ENCODE measurements at places on chromosomes 1 and 21.
A peak's percentile ranks its signal among the peaks of the same experiment; 100 is the strongest.

GRCh38 chr21:42395905-42396651, at the start of gene TMPRSS3:
Gene TMPRSS3, minus strand, starts transcription at chr21:42396052. Its CDS starts 635 bp downstream, at chr21:42395417.
- no peak for DNase-seq

- DNase-seq: no peak
These were observed 64.2 kb downstream of the FAM163A start for GRCh38 chr1:179807291-179807690.

DNA sequence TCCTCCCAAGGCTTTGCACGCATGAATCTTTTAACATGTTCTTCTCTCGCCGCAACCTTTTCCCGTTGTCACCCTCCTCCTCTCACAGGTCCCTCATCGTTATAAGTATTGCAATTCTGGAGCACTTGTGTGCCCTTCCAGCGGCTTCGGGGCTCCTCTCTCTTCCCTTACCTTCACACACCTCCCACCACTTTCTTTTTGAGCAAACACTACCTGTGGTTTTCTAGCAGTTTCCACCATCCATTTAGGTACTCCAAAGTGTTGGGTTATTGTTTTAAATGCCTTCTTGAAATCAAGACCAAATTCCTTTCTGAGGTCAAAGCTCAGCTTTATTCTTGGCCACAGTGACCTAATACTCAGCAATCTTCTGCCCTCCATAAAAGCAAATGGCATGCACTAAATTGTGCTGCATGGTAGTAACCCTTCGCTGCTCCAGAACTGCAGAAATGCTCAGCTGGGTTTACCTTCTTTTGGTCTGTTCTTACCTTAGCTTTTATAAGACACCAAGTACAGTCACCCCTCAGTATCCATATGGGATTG, 472.4 kb downstream of the SETD4 start:
- DNase-seq: no peak

DNA sequence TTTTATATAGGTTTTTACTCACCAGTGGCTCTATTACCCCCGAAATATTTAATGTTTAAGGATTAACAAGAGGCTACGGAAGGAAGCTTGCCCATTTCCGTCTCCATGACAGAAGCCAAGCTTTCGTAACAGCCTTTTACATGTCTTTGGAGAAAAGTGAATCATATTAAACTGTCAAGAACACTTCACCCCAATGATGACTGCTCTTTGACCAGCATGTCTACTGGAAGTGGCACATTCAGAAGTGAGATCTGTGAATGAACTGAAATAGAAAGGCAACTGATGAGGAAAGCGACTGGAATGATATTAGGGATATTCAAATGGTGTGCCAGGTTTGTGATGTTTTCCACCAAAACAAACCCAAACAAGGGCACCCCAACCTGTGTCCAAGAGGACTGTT, 8.5 kb upstream of the PRDM15 start:
- DNase-seq: no peak

- DNase-seq: no peak
These were observed 88.9 kb upstream of the NGF start for GRCh38 chr1:115426956-115427355.

GRCh38 chr1:30196872-30197638, 526.3 kb downstream of the MATN1 start:
- DNase-seq: no peak

- no peak for DNase-seq
These were observed 48.9 kb downstream of the SPATA46 start for GRCh38 chr1:162327788-162328165.

- DNase-seq: no peak
These were observed 33.1 kb upstream of the NFASC start for GRCh38 chr1:204837440-204838084.

DNA sequence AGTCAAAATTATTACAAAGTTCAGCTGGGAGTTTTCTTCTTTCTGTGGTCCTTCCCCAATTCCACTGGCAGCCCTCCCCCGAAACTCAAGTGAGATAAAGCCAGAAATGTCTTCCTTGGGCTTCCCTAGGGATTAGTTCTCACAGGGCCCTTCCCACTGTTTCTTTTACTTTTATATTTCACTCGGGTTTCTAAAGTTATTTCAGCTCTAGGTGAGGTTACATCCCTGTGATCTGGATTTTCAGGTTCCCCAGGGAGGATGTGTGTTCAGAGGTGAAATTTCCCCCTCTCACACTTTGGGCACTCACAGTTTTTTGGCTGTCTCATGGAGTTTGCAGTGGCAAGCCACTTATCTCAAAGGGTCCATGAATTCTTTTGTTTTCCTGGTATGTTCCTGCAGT, 77.3 kb downstream of the DRAM2 start:
- no peak for DNase-seq

GRCh38 chr1:168348146-168348709, 67.6 kb downstream of the TBX19 start:
- no peak for DNase-seq

DNA sequence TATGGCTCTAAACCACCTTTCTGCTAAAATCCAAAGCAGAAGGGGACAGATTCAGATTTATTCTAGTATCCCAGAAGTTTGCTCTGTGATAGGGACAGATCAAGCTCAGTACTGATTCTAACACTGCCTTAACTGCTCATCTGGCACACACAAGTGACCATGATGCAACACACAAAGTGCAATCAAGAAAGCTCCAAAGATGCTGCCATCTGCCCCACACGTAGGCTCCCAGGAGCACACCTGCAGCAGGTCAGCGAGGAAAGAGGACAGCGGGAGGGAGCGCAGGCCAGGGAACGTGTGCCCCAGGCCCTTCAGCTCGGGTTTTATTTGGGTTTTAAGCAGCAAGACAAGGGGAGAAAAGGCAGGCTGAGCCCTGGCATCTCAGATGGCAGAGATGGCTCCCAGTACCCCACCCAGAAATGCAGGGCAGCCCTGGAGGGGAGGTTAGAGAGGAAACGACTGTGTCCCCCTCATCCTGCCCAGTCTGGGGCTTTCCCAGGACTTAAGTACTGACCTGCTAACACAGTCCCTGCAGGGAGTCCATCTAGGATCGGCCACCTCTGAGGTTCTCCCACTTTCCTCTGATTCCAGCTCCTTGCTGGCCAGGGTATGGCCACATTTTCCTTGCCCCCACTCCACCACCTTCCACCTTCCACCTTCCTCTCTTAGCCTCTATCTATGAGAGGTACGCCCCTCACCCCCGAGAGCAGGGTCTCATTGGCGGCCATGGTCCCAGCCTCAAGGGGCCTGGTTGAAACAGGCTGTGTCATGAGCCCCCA, 1.2 kb downstream of the TRIM11 start:
- no peak for DNase-seq

- no peak for DNase-seq
These were observed 12.8 kb downstream of the ABCG1 start for GRCh38 chr21:42231756-42232155.

- DNase-seq: no peak
These were observed 353.2 kb downstream of the PLPP3 start for GRCh38 chr1:56225964-56226815.

DNA sequence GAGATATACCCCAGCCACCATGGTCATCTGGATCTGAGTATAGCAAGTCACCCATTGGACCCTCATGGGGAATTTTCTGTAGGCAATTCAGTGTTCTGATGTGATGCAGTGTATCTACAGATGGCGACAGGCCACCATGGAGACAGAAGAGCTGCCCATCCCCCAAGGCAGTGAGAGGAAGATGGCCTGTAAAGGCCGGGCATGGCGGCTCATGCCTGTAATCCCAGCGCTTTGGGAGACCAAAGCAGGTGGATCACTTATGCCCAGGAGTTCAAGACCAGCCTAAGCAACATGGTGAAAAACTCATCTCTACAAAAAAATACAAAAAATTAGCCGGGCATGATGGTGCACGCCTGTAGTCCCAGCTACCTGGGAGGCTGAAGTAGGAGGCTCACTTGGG, 41.1 kb upstream of the CTPS1 start:
- no peak for DNase-seq

- no peak for DNase-seq
These were observed 42.7 kb downstream of the EIF2D start for GRCh38 chr1:206569556-206569955.

DNA sequence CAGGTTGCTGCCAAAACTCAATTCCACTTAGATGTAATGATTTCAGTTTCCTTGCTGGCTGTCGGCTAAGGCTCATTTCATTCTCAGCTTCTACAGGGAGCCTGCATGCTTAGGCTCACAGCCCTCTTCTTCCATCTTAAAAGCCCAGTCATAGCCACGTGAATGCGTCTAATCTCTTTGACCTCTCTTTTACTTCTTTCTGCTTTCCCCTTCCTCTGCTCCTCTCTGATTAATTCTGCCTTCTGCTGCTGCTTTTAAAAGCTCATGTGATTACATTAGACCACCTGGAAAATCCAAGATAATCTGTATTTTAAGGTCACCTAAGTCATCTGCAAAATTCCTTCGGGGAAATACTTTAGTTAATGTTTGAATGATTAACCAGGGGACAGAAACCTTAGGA, 812.8 kb upstream of the BRINP3 start:
- DNase-seq: no peak

DNA sequence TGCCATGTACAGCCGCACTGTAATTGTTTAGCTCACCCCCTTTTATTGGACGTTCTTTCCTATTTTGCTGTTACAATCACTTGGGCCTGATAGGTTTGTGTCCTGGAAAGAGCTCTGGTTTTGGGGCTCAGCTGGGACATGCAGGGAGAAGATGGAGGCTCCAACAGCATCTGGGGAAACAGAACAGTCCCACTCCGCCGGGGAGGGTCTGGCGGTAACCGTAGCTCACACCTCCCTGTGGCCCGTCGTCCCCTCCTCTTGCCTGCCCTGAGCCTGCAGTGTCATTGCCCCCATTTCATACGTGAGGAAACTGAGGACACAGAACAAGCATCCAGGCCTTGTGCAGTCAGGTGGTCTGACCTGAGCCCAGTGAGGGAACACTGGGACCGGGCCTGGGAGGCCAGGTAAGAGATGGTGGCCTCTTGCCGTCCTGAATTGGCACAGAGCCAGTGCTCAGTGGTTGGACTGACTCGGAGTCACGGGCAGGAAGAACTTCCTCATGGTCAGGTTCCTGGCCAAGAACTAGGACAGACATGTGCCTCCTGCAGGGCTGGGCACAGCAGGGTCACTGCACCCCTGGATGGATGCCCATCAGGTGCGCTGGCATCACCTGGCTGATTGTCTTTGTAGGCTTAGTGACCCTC, 41.8 kb downstream of the S100B start:
- no peak for DNase-seq

DNA sequence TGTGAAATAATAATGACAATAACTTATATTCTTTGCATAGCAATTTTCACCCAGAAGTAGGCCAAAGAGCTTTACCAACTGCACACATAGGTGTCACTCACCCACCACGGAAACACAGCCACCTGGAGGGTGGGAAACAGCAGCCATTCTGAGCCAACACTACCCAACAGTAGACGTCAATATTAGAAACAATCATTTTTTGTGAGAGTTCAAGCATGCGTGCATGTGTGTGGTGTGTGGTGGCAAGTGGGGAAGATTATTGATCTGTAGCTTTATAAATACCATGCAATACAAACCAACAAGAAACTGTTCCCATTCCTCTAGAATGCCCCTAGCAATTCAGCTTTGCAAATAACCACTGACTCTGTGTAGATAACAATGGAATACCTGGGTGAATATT, 19.1 kb downstream of the PROX1 start:
- DNase-seq: no peak

DNA sequence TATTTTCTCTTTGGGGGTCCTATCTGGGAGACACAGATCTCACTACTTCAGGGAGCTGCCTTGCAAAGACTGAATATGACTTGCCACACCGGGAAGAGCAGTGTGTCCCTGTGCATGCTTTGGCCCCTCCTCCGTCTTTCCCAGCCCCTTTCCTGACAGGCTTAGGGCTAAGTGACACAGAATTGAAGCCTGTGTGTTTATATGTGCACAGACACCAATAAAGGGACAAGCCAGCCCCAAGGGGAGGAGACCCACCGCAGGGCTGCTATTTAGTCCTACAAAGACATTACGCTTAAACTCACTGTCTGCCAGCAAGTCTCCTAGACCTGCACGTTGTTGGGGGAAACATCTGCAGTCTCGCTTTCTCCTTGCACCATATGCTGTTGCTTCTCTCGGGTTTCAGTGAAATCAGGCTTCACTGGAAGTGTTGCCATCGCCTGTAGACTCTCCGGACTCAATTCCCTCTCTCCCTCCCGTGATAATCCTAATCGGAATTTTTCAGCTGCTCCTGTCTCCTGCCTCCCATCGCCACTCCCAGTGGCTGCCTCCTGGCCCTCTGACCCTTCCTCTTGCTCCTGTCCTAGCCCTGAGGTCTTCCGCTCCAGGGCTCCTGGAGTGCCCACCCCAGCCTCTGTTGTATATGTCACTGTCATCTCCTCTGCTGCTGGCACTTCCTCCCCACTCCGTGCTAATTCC, 58.5 kb upstream of the LRRC53 start:
- DNase-seq: no peak

GRCh38 chr1:151251656-151252470, 2.7 kb upstream of the PSMD4 start:
- DNase-seq: peak; percentile 59

- DNase-seq: no peak
These were observed 2.9 kb upstream of the CCN1 start for GRCh38 chr1:85577419-85578320.

DNA sequence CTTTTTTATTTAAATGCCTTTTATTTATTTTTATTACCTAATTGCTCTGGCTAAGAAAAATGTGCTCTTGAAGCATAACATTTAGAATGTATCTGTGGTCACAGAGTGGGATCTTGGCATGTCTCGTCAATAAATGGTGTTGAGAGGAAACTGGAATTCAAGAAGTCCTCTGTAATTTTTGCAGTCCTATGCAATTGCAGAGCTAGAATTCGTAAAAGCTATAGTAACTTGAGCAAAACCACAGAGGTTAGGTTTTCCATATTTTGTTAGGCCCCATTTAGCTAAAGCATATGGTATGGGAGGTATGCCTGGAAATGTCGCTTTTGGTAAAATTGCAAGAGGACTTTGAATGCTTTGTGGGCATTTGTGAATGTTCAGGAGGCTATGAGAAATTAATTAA, 466.7 kb upstream of the NFIA start:
- no peak for DNase-seq

DNA sequence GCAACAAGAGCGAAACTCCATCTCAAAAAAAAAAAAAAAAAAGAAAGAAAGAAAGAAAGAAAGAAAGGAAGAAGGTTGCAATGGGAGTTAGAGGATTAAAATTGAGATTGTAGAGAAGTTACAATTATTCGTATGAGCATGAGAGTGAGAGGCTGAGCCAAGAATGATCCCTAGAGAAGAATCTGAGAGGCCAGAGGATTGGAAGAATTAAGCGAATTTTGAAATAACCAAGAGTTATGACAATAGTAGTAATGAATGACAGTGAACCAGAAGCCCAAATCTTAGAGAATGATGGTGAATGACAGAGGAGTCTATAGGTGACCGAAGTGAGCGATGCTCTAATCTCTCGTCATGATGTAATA, 369 bp upstream of the ZYG11B start:
- no peak for DNase-seq

- peak; percentile 54 for DNase-seq
These were observed 1.0 kb upstream of the S100A2 start for GRCh38 chr1:153566414-153567371.
